ENCODE measurements at places on chromosomes 6 and 20.

GRCh38 chr20:4563534-4563933 lies 158.2 kb upstream of the PRND start:
- DNase-seq, result no peak

- no peak for DNase-seq
Measured at GRCh38 chr6:169427856-169428255, 174.2 kb upstream of the THBS2 start.

DNA sequence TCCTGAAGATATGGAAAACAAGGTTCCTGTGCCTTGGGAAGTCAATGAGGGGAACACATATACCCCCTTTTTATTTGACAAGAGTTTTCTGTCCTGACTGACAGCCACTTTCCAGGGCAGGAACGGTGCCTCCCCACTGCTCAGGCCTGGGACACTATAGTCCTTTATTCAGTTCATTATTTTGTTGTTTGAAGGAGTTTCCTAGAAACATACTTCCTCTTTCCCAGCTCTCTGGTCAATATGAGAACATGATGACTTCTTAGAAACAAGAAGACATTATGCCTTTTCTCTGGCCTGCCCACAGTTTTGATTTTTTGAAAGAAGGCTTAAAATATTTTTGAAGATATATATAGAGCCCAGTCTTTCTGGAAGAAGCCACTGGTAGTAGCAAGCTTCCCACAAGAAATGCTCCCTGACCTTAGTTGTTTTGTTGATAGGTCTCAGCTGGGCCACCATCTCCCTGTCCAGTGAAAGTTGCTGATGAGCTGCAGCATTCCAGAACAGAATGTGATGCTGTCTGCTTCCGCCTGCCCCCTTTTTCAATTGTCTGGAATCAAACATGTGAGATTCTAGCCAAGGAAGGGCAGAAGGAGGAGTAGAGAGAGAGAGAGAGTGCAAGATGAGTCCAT lies 350.0 kb upstream of the PRND start:
- DNase-seq, result no peak

- DNase-seq, result no peak
Measured at GRCh38 chr6:3745566-3746118, 5.9 kb downstream of the PXDC1 start.

GRCh38 chr20:58765780-58766179 lies 73.2 kb downstream of the NPEPL1 start:
- no peak for DNase-seq

GRCh38 chr6:118350881-118351430 lies 197.1 kb upstream of the PLN start:
- no peak for DNase-seq

DNA sequence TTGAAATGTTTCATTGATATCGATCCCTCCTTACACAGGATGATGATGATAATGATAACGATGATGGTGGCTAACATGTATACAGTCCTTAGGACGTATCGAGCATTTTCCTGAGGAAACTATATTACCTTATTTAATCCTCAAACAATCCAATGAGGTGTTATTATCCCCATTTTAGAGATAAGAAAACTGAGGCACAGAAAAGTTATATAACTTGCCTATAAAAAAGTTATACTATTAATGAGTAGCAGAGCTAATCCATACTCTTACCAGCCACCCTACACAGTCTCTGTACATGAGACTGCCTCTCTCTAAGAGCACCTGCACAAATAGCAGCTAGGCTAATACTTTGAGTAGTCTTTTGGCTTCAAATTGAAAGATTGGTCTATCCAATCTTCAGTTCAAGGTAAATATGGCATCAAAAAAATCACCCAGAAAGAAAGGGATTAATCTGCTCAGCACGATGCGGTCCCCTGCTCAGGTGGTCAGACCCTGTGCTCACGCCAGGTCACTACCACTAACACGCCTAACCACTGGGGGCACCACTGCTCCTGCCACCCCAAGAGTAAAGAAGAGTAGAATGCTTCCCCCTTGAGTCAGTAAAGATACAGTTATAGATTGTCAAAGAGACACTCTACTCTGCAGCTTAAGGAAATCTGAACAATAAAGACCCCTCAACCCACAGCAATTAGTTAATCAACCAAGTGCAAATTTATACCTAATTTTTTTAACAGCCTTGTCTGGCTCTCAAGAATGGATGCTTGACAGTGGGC lies 15.0 kb downstream of the GABBR1 start:
- DNase-seq, result no peak

DNA sequence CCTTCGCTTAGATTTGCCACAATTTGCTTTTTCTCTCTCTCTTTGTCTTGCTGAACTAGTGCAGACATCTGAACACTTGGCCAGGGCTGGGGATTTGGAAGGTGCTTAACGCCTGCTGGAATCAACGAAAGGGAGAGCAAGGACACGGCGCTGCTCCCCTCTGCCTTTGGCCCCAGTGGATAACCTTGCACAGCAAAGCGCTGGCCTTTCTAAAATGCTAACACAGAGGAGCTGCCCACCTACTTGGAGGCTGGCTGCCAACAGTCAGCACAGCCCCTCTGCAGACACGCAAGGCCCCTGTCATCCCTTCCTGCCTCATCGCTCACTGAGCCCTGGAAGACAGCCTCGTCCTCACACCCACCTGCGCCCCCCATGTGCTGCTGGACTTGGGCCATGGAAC lies 37.5 kb downstream of the C20orf203 start:
- DNase-seq, result no peak

GRCh38 chr20:23118144-23118543 lies 32.0 kb upstream of the CD93 start:
- no peak for DNase-seq

- DNase-seq, result no peak
Measured at GRCh38 chr6:25732468-25733198, 21.9 kb upstream of the SLC17A4 start.

- DNase-seq, result no peak
Measured at GRCh38 chr6:116994447-116994846, 117.4 kb downstream of the RFX6 start.

- DNase-seq, result no peak
Measured at GRCh38 chr6:150056156-150056555, 12.8 kb downstream of the ULBP3 start.

DNA sequence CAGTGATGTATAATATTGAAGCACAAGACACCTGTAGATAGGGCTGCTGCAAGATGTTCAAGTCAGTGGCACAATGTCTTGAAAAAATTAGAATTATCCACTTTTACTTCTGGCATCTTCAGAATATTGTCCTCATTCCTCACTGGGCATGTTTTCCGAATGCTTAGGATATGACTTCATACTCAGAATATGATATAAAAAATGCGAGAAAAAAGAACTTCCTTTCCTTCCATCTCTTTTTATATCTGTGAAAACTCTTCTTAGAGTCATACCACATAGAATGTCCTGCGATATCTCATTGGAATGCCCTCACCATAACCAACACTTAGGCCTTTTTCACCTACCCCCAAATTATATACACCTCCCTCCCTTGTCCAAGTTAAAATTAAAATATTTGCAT lies 4.6 kb downstream of the MAS1L start:
- no peak for DNase-seq

- DNase-seq, result no peak
Measured at GRCh38 chr6:21987501-21987957, 309.3 kb downstream of the PRL start.

GRCh38 chr6:110575925-110576463 lies 99.6 kb upstream of the SLC22A16 start:
- no peak for DNase-seq

DNA sequence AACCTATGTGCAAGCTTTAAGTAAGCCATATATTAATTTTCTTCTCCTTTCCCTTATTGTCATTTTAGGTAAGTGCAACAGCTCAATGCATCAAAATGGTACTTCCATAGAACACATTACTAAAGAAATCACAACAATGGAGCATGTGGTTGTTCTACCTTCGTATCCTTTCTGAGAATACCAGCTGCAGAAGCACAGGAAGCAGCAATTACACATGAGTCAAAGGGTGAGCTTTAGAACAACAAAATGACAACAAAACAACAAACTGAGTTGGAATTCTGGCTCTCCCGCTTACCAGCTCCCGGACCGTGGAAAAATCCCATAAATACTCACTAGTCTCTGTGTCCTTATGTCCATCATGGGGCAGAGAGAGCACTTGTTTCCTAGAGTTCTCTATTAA lies 108.9 kb downstream of the BCAS1 start:
- DNase-seq, result no peak

GRCh38 chr6:95958686-95959085 lies 57.1 kb upstream of the FUT9 start:
- no peak for DNase-seq

DNA sequence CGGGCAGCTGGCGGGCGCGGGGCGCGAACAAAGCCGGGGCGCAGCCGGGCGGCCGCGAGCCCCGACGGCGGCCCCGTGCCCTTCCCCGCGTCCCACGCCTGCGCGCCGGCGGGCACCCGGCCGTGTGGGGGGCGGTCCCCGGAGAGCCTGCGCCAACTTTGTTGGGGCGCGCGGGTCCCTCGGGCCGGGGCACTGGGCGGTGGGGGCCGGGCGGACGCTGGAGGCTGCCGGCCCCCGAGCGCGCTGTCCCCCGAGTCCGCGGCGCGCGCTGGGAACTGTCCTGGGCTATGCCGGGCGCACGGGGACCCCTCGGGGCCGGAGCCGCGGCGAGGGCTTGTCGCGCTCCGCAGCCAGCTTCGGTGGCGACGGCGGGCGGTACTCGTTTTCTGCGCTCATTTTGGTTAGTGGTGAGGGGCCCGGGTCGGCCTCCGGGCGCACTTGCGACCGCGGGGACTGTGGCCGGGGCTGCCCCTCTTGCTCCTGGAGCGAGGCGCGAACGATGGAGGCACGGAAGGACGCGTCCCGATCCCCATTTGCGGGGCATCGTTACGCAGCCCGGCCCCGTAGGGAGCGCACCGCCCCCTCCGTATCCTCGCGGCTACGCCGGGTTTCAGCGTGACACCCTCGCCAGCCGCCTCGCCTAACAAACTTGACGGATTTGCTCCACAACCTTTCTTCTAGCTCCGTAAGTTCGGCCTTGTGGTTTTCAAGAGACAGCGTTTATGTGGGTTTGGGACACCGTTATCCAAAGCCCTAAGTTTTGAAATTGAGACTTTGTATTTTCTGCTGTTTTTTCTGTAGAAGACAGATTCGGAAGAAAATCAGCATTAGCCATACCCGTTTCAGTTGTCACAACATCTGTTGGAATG lies 622 bp downstream of the SS18L1 start:
- no peak for DNase-seq

- no peak for DNase-seq
Measured at GRCh38 chr6:169189182-169189581, 64.5 kb downstream of the THBS2 start.

DNA sequence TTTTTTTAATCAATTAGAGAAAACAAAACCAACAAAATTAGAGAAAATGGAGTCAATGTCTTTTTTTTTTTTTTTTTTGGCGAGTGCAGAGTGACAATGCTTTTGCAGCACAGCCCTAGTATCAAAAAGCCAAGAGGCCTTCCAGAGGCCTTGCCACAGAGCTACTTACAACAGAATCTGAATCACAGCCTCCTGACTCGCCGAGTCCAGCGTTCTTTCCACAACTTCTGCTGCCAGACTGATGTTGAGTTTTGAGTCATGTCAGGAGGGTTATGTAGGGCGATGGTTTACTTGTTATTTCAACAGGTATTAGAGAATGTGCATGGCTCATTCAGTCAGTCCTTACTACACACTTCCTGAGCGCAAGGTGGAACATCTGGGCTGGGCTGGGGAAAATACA lies 88.6 kb downstream of the FNDC1 start:
- no peak for DNase-seq

DNA sequence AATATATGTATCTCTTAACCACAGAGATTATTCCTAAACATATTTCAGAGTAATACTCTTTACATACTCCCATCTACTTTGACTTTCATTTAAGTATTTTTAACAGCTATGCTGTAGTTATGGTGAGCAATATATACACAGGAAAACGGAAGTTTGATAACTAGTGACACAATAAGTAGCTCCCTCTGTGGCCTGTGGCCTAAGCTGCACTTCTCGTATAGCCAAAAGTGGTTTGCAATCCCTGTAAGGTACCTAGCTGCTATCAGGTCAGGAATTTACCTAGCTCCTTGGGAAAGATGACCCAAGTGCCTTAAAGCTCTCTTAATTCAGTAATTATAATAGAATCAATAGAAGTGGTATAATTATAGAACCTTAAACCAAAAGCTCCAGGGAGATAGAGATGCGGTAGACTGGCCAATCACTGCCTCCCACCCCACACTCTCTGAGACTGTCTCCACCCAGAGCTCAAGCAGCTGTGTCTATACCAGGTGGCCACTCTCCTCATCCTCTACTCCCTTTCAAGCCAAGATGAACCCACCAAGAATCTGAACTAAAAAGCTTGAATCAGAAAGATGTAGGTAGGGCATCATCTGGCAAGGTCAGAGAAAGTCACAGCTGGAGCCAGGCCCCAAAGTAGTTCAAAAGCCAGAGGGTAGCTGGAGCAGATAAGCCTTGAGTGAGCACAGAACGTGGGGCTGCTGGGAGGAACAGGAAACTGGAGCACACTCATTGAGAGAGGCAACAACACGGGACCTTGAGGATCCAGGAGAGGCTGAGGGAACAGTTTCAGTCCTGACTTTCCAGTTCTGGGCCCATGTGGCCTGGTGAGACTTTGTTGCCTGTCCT lies 84.9 kb upstream of the ASF1A start:
- DNase-seq, result no peak

GRCh38 chr6:134510920-134511319 lies 193.0 kb upstream of the SGK1 start:
- DNase-seq, result no peak

GRCh38 chr20:17705916-17706315 lies 6.2 kb downstream of the BANF2 start:
- no peak for DNase-seq

- no peak for DNase-seq
Measured at GRCh38 chr6:31919624-31920303, 7.8 kb upstream of the C2 start.

DNA sequence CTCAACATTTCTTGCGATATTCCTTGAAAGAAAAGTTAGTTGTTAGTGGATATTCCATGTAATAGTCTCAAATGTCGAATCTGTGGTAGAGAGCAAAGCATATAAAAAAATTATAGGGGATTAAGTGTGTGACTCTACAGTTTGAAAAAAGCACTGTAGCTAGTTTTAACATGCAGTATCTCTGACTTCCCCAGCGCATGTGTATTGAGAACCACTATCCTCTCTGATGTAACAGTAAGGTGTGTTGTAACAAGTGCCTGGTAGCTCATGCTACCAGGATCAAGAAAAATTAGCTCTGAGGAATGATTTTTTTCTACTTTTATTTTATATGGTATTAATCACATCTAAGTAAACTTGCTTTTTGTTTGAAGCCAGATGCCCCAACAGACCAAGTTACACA lies 789.2 kb downstream of the KIF16B start:
- no peak for DNase-seq

GRCh38 chr6:57324538-57324937 lies 7.1 kb downstream of the PRIM2 start:
- DNase-seq, result no peak

GRCh38 chr6:3331971-3332370 lies 73.2 kb downstream of the PSMG4 start:
- DNase-seq, result no peak

GRCh38 chr20:48623176-48623905 lies 204.5 kb downstream of the PREX1 start:
- DNase-seq, result no peak

Data from cerebellum (tissue), 4 donors.